T-cell (primary cell): ENCODE measurements at places on chromosomes 1 and 21. TPM values are rescaled to one million over a fixed set of nuclear protein-coding genes. Genes with fewer than 3 reads are reported as not detected.

Gene CD244
- total RNA-seq = 2.9 TPM

Gene WNT9A
- total RNA-seq = 0.12 TPM

Gene ST6GALNAC3
- 1.5 TPM for total RNA-seq

Gene LORICRIN
- not detected for total RNA-seq

Gene LCE2B
- total RNA-seq = not detected

Gene SLC44A3
- total RNA-seq = 0.99 TPM

Gene PALMD
- not detected for total RNA-seq

Gene ZBTB40
- 54.1 TPM for total RNA-seq

Gene OR6N1
- not detected for total RNA-seq

Gene FAM131C
- 0.30 TPM for total RNA-seq

Gene COL9A2
- total RNA-seq = 3.6 TPM

Gene WDTC1
- total RNA-seq = 55.9 TPM

Gene NCMAP
- 0.14 TPM for total RNA-seq

Gene LRRC3
- total RNA-seq = 1.7 TPM

GRCh38 chr1:213138391-213138790 is 87.3 kb downstream of the RPS6KC1 start:
- no peak for DNase-seq

DNA sequence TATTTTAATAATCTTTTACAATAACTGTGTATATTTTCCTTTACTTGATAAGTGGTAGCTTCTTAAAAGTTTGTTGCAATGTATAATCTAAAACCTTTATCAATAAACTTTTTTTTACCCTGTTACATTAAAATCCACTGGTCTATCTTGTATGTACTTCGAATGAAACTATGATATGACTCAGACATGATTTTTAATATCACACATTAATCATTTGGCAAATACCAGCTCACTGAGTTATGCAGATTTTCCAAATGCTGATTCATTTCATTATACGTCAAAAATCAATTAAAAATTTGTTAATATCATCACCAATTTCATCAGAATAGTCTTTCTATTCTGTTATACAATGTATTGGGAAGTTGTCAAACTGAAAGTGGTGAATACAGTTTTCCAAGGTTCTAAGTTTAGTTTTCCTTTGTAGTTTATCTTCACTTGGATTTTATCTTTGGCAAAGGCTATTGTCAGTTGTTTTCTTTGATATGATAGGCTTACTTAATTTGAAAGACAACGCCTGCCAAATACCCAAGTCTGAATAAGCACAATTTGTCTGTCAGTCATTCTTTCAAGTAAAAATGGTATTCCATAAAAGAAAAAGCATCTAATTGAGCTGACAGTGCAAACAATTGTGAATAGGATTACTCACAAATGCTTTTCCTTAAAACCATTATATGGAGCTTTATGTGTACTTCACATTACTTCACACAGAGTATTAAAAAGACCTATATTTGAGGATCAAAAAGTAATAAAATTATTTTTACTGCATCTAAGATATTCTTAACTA is 127.0 kb downstream of the NME7 start:
- DNase-seq = no peak

DNA sequence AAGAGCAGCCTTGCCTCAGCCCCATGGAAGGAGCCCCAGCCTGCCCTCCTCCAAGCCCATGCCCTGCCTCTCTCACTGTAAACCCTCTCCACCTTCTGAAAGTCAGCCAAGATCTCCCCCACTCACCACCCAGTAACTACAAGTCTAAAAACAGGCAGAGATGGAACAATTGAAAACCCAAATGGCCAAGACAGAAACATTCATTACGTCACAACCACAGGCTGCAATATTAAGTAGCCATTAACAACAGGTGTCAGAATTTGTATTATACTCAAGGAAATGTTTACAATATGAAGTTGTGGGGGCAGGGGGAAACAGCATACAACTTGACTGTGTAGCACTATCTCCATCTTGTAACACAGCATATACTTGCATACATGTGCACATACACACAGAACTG is 2.4 kb downstream of the IRF6 start:
- no peak for DNase-seq

GRCh38 chr1:201173736-201174135 is 16.9 kb upstream of the IGFN1 start:
- no peak for DNase-seq

DNA sequence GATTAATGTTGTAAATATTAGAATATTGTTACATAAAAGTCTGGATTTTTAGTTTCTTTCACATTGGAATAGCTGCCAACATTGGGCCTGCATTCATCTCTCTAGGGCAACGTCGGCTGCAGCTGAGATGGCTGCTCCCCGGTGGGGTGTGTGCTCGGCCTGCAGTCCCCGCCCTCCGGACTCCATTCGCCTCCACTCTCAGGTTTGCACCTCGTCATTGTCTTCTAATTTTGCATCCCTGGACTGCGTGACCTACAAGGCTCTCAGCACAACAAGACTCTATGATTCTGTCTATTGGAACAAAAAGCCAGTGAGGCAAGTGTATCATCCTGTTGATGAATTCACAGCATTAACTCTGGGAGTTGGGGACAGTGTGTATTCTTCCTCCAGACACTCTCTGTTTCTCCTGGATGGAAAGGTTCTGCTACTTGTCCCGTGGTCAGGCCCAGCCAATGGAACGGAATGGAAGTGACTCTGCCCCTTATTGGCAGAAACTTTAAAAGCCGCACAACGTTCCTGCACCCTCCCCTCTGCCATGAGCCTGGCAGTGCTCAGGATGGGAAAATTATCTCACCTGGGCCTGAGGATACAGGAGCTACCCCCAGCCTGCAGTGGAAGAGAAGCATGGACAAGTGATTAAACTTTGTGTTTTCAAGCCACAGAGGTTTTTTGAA is 105.0 kb upstream of the SAMD11 start:
- no peak for DNase-seq

DNA sequence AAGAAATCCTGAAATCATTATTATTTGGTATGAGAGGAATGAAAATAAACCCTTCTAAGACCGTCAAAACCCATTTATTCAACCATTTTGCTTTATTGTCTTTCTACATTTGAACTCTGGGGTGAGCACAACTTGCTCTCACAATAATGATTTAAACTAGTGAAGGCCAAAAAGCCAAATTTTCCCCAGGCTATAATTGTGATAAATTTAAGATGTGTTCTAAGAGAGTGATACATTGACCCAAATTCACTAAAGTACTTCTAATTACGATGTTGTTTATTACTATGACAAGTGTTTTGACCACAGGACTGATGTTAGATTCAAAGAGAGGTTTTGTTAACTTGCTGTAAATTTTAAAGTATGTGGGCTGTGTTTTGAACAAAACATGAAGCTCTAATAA is 670.9 kb upstream of the NR5A2 start:
- DNase-seq = no peak

DNA sequence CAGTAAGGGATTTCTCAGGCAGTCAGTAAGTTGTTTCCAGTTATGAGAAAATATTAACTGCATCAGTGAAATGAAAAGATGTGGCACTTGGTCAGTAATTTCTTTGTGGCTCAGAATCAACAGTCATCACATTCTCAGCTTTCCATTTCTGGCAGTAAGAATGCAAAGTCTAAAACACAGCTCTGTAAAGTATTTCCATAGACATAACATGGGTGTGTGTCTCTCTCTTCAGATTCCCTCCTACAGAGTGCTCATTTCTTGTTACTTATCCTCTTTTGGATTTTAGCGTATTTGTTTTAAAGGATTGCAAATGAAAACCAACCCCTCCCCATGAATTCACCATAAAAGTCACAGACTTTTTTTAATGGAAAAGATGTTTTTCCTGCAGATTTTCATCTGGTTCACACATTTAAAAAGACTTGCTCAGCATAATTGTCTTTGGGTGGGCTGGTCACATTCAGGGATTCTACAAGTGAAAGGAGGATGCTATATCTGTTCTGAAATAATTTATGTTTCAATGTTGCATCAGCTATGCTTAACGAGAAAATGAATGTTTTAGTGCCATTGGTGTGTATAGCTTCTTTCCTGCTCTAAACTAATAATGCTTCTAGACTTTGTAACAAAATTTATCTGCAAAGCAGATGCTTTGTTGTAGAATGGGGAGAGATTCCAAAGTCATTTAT is 34.6 kb upstream of the CD55 start:
- DNase-seq = no peak

- no peak for DNase-seq
These were observed 461.2 kb downstream of the MATN1 start for GRCh38 chr1:30262158-30262557.

DNA sequence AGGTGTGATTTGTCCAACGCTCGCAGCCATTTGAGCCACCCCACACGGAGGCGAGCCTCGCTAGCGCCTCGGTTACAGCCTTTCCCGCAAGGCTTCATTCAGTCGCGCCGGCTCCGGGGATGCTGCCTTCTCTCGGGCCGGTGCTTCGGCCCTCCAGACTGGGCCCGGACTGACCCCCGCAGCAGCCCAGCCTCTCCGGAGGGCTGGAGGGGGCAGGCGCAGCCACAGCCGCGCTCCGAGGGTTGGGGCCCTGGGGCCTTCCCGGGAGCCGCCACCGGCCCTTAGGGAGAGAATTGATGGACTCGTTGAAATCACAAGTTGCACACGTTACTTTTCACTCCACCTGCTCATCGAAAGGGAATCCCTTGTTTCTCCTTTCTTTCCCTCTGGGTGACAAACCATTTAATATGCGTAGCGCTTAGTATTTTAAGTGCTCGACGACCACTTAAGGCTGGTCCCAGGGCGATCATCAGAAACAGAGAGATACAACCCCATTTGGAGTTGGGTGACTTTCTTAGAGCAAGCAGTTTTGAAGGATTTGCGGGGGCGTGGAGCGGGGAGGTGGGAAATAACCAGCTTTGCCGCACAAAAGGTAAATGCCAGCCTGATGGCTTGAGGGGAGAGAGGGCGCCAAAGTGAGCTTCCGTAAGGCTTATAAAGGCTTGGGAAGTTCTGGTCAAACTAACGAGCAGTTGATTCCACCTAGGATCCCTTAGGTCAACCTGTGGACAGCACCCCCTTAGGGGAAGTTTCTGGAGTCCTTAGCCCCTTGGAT is 24.6 kb upstream of the ENAH start:
- DNase-seq = no peak

DNA sequence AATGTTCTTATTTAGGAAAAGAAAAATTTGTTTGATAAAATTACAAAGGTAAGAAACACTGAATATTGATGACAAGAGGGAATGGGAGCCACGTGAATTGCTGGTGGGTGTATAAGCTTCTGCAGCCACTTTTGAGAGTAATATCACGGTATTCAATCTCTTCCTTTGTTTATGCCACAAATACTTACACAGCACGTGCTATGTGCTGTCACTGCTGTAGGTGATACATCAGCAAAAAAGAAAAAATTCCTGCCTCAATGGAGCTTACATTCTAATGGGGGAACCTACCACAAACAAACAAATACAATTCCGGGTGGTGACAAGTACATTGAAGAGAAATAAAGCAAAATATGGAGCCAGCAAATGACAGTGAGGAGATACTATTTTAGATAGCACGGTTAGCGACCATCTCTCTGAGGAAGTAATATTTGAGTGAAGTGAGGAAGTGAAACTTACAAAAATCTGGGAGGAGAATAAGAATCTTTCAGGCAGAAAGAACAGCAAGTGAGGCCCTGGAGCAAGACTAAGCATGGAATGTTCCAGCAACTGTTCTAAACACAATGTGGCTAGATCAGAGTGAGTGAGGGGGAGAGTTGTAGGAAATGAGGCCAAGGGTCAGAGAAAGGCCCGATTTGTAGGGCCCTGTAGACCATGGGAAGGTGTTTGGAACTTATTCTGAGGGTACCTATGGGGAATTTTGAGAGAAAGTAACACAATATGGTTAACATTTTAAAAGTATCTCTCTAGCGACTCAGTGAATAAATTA is 2.6 kb upstream of the FCRLB start:
- no peak for DNase-seq

DNA sequence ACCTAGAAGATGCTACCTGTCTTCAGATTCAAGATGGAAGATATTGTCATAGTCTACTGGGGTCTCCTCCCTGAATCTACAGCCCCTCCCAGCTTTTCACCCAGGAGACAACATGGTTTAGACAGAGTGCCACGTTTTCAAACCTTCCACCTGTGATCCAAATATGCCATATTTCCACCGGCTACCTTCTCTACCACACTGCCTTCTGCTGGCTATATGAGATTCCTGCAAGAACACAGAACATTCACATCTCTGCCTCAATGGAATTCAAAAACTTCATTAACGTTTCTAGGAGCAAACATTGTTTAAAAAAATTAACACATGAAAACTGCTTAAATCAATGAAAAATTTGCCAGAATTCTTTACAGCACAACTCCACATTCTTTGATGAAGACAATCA is 12.9 kb upstream of the LELP1 start:
- no peak for DNase-seq

DNA sequence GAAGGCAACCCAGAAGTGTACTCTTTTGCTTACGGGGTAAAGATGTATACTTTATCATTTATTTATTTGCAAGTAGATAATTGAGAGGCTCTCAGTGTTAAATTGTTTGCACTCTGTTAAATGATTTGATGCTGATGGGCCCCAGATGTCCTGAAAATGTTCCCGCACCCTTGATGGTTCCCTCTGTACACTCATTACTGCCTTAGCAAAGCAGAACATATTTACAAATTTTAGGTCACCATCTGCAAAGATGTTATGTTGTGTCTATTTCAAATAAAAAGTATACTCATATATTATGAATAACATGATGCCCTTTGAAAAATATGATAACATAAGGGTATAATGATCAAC is 240.5 kb upstream of the SNX7 start:
- no peak for DNase-seq

DNA sequence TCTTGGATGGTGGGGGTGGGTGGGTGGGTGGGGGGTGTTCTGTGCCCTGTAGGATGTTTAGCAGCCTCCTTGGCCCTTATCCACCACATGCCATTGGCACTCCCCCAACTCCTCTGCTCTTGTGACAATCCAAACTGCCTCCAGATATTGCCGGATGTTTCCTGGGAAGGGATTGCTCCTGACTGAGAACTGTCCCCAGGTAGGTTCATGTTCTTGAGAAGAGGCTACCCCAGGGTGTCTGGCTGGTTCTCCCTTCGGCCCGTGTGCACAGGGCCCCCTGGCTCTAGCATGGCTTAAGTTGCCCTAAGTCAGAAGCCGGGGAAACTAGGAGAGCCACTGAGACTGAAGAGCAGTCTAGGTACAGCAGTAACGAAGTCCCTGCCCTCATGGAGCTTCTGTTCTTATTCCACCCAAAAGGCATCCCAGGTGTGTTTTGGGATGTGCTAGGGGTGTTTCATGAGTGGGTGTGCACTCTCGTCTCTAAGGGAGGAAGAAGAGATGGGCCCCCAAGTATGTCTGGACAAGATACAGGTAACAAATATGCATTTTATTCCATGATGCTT is 19.8 kb upstream of the THRAP3 start:
- DNase-seq = no peak

DNA sequence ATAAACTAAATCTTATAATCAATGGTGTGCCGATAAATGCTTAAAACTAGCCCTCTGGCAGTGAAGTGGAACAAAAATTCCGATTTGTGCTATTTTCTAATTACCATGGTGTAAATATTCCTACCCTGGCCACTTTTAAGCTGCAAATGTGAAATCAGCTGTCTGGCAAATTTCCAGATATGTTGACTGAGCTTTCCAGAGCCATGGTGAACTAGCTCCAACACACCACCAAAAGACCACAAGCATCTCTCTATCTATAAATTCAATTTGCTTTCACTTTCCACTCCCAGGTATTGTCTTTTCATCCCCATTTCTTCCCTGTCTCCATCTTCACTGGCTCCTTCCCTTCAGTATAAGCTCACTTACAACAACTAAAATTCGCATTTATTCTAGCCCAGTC is 152.3 kb upstream of the RGS18 start:
- DNase-seq = no peak

GRCh38 chr1:167538657-167539056 is 14.9 kb downstream of the CREG1 start:
- no peak for DNase-seq

GRCh38 chr1:190353538-190354101 is 124.0 kb downstream of the BRINP3 start:
- no peak for DNase-seq

- no peak for DNase-seq
These were observed 24.1 kb downstream of the PTGFRN start for GRCh38 chr1:116933606-116934515.
